Iris pigment epithelial cell (primary cell): ENCODE measurements at places on chromosomes 6 and 20.
A peak's percentile ranks its signal among the peaks of the same experiment; 100 is the strongest.

DNA sequence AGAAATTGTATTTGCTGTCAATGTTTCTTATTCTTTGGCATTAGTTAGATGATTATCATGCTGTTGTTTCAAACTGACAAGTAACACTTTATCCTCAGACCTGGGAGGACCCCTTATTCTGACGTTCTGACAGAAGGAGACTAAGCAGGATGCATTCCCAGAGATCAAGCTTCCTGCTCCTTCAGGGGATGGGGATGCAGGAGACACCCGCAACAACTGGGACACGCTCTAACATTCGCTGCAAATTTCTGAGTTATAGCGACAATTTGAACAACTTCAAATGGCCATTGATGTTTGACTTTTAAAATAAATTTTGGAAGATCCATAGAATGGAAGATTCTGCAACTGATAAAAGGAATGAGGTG lies 69.0 kb upstream of the ZNF184 start:
- no peak for DNase-seq

DNA sequence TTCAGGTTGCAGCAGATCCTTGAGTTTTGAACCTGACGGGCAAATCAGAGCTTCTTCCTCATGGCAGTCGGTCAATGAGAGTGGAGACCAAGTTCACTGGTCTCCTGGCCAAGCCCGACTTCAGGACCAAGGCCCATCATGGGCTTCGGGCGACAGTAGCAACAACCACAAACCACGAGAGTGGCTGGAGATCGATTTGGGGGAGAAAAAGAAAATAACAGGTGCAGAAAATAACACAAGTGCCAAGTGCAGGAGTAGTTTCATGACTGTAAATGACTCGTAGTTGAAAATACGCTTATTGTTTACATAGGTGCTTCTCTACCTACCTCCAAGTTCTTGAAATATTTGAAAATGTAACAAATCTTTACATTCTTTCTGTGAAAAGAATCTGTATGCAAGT lies 56.1 kb downstream of the DCBLD1 start:
- DNase-seq = no peak

- DNase-seq = no peak
Observed at GRCh38 chr6:19691465-19692167, 145.6 kb upstream of the ID4 start.

DNA sequence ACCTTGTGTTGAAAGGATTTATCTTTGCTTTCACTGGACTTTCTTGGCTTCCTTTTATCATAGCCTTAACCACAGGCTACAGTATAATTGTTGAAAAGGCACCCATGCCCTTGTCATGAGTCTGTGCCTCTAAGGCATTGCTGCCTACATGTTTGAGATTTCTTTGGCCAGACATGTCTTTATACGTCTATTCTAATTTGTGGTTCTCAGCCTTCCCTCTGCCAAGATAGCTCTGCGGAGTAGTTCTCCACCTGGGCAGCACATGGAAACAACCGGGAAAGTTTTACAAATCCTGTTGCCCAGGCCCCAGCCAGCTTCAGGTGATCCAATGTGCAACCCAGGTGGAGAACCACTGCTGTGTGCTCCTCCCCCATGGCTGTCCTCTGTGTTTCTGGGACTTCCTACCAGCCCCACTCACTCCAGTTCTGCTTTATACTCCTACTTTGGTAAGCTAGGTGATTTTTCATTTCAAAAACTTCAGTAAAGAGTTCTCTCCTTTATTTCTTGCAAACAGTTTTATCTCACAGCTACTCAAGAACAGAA lies 159.6 kb upstream of the MYLIP start:
- DNase-seq = no peak

- no peak for DNase-seq
Observed at GRCh38 chr6:137236581-137237355, 17.6 kb upstream of the IFNGR1 start.

DNA sequence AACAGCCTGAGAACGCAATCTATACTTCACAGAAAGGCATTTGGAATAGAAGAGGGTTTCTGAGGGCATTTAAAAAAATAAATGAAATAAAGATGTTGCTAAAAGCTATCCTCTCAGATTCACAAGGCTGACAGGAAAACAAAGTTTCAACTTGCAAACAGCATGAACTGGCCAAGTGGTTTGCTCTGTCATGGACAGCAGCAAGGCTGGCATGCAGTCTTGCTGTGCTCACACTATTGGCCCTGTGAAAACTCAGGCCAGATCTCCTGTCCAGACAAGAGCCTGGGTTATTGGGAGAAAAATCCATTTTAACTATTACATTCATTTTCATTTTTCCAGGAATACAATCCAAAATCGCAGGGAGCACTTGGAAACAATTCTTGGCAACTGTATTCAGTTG lies 506.2 kb upstream of the SLC35B3 start:
- no peak for DNase-seq

GRCh38 chr6:105862936-105863607 lies 223.1 kb upstream of the PRDM1 start:
- no peak for DNase-seq

DNA sequence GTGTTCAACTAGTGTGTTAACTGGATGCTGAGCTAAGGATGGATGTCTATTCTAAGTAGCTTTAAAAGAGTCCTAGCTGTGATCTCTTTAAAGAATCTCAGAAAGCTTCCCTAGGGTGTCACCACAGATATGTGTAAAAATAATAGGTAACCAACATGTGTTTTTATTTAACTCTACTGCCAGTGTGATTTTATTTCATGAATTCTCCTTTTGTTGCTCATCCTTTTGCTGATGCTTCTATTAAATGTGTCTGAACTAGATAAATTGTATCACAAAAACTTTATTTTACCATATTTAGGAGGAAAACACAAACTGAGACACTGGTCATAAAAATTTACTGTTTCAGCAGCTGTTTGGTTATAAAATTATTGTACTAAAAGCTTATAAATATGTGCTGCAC lies 809.4 kb upstream of the CITED2 start:
- DNase-seq = peak; percentile 9

GRCh38 chr6:109491207-109491938 lies 8.4 kb upstream of the ZBTB24 start:
- peak; percentile 35 for DNase-seq

DNA sequence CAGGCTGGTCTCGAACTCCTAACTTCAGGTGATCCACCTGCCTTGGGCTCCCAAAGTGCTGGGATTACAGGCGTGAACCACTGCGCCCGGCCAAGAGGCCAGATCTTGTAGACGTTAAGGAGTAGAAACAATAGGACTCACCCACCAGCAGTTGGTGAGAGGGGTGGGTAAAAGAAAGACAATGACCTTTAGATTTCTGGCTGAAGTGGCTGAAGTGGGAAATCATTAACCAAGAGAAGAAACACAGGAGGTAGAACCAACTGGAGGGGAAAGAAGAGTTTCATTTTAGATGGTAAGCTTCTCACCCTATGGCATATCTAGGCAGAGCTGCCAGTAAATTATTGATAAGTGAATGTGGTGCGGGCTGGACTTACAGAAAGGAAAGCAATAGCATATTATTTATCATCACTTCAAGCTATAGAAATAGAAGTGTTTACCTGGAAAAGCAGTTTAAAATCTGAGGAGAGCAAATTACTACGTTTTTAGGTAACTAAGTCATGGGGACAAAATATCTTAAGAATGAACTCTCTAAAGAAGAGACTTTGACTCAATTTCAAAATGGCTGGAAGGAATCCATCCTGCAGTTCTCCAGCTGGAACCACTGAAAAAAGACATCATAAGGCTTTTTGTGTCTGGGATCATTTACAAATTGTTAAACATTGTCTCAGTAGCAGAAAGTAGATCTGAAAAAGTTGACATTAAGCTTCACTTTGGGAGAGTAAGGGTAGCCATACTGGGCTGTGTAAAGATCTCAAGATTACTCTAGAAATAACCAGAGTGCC lies 109.6 kb downstream of the ALDH8A1 start:
- no peak for DNase-seq

- no peak for DNase-seq
Observed at GRCh38 chr6:129478379-129478778, 231.6 kb downstream of the ARHGAP18 start.

GRCh38 chr6:124026694-124027093 lies 223.0 kb downstream of the NKAIN2 start:
- DNase-seq = no peak

- DNase-seq = peak; percentile 42
Observed at GRCh38 chr6:33416386-33417127, 1.4 kb downstream of the CUTA start.

DNA sequence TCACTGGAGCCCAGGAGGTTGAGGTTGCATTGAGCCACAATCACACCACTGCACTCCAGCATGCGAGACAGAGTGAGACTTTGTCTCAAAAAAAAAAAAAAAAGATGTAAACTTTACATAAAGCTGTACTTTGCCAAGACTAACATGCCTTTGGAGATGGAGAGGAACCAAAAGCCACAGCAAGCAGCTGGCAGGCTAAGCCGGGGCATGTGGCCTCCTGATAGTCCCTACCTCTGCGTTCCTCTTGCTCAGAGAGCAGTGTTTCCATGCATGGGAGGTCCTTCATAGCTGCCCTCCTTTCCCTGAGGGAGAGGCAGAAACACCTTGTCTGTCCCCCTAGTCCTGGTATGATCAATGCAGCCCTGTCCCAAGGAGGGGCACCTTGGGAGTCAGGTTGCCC lies 35.2 kb downstream of the SPATA2 start:
- DNase-seq = peak; percentile 65

DNA sequence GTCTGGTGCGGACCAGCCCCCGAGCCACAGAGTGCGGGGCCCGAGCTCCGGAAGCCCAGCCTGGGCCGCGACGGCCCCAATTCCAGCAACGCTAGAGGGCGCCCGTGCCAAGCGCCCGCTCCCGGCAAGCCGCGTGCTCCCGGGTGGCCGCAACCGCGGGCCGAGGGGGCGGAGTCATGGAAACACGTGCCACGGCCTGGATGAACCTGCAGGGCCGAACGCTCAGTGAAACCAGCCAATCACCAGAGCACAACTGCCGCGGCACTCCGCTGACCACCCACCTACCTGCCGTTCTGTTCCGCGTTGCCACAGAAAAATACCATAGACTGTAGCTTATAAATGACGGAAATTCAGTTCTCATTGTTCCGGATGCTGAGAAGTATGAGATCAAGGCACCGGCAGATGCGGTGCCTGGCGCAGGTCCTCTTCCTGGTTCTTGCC lies 85.7 kb upstream of the FOXC1 start:
- DNase-seq = peak; percentile 69

- DNase-seq = no peak
Observed at GRCh38 chr20:3559231-3559630, 88.4 kb downstream of the ATRN start.

DNA sequence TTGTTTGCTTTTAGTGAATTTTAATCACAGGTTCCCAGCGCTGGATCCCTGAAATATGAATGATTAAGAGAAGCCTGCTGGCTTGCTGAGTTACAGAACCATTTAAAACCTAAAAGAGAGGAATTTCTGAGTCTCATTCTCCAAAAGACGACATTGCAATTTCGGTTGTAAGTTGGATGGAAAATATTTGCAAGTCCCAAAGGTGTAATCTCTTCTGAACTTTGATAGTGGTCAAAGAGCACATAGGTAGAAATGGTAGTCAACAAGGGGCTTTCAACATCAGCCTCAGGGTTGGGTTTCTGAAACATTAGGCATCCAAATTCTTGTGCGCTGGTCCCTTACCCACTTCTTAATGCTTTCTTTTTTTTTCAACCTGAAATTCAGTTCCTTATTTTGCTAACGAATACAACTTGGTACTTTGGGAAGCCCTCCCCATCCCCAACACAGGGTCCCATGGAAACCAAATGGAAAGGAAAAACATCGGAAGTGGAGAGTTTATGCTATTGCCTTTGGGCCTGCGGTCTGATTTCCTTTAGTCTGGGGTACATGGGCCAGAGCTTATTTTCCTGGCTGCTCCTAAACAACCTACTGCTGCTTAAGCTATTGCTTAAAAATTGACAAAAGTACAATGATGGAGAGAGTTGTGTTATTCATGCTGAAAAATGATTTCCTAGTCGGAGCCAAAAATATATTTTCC lies 117.0 kb upstream of the KCNK16 start:
- no peak for DNase-seq
